ENCODE measurements at places on chromosomes 7 and 10.

GRCh38 chr10:110321869-110322620, 17.3 kb upstream of the SMNDC1 start:
- DNase-seq: no peak

DNA sequence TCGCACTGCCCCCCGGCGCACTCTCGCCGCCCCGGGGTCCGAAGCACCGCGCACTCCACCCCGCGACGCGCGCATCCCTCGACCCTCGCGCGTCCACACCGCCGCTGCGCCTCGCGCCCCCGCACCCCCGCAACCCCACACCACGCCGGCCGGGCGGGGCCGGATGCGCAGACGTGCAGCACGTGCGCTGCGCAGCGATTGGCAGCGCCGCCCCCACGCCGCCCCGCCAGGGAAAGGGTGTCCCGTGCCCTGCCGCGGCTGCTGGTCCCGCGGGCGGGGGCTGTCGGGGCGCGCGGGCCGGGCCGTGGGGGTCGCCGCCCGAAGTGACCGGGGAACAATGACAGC, 53.7 kb upstream of the KDM7A start:
- peak; percentile 20 for DNase-seq

GRCh38 chr7:140673063-140673773, 473 bp downstream of the ADCK2 start:
- peak; percentile 52 for DNase-seq

DNA sequence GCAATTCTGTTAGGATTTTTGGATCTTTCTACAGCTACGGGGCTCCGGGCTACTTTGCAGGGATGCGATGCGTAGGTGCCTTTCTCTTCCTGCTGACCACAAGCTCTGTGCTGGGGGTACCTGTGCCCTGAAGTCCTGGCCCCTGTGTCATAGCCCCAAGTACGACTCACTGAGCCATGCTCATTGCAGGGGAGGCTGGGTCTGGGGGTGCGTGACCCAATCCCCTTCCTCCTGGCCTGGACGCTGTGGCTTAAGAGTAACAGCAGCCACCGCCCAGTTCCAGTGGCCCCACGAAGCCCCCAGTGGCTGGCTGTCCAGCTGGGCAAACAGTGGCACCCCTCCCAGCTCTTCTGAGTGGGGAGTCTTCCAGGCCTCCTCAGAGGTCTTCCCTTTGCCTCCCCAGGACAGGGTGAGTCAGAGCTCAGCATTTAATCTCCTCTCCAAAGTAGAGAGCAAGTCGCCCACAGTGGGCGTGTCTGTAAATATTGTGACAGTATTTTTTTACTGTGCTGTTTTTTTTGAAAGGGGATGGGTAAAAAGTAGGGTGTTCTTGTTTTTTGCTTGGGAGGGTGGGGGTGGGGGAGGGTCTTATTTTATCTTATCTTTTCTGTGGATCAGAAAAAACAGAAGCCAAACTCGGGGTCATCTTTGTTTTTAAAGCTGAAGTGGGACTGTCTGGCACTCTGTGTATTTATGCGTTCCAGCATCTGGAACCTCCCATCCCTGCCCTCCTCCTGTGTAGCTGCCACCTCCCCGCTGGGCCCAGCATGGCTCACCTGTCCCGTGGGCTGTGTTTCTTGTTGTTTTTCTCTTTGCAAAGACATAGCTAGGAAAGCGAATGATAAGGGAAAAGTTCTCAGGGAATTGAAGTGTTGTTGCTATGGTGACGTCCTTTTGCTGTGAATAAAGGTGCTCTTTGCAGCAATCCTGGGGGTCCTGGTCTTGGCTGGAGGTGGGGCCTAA, 8.2 kb downstream of the LFNG start:
- DNase-seq: no peak

DNA sequence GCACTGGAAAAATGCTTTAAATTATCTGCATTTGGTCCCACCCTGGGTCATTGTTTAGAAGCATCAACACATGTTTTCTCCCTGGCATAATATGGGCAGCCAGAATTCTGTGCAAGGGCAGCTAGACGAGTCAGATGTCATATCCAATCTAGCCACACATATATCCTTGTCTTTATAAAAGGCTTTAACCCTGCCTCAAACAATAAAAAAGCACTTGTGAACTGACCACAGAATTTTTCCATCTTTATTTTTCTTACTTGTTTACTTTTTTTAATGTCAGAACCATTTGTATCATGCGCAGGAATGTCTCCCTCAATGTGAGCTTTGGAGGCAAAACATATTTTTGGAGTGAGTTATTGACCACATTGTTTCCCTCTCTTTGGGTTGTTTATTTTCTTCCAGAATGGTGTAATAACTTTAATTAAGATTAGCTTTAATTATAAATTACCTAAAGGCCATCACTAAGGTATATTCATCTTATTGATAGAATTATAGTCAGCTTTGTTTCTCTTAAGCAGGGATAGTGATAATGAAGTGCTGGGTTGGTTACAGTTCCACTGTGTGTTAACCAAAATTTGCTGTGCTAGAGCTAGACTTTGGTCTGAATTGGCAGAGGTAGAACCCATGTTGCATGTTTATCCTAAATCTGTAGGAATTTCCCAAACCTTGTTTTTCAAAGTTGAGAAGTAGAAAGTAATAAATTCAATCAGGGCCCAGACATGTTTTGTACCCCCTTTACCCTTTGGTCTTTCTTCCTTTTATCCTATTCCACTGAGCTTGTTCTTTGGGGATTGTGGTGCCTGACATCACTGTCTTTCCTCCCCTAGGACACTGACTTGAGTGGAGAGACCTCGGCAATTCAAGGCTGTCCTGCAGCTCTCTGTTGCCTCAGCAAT, 1078.4 kb downstream of the KCNMA1 start:
- no peak for DNase-seq

DNA sequence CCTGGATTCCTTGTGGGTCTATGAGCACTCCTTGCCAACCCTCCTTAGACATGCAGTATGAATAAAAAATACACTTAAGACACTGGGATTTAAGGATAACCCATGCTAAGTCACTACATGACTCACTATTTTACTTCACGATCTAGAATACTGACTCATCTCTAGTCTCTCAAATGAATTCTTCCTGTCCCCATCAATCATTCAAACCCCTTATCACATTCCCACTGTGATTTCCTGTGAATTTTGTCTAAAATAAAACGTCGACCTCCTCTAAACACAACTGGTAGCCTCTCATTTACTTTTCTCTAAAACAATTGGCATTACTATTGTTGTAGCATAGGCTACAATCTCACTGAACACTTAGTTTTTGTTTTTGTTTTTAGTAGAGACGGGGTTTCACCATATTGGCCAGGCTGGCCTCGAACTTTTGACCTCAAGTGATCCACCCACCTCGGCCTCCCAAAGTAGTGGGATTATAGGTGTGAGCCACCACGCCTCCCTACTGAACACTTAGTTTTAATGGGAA, 3.9 kb upstream of the IQUB start:
- no peak for DNase-seq

DNA sequence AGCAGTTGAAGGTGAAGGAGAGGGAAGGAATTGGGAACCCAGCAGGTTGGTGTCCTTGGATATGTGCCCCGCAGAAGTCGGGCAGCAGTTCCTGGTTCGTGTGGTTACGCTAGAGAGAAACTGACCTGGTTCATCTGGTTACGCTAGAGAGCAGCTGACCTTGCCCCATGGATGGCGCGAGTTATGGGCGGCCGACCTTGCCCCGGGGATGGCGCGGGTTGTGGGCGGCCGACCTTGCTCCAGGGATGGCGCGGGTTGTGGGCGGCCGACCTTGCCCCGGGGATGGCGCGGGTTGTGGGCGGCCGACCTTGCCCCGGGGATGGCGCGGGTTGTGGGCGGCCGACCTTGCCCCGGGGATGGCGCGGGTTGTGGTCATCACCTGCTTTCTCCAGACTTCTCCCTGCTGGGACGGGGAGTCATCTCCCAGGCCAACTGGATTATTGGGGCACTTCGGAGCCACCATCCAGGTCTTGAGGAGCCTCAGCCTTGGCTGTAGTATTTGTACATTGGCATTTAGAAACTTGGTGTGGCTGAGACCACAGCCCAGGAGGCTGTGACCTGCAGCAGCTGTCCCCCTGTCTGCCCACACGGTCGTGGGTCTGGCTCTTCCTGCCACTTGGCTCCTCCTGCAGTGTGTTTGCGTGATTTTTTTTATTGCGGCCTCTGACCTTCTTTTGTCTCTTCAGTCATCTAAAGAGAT, 6.1 kb downstream of the GET4 start:
- no peak for DNase-seq

GRCh38 chr10:4243651-4244050, 458.6 kb upstream of the KLF6 start:
- DNase-seq: no peak

- no peak for DNase-seq
These were observed 765.1 kb upstream of the POM121L12 start for GRCh38 chr7:52270301-52270700.

DNA sequence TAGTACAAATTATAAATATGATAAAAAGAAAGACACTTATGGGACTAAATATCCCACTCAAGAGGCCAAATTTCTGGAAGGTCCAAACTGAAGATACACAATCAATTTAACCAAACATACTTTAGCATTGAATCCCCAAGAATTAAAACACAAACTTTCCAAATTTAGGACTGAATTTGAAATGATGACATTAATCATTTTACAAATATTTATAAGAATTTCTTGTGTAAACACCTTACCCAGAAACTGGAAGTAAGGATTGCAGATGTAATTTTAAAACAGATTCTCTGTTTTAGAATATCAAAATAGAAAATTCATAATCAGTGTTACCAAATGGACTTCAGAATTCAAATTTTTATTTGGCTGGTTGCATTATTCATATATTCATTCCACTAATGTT, 588.2 kb upstream of the KCND2 start:
- DNase-seq: no peak

- DNase-seq: no peak
These were observed 34.5 kb downstream of the PPIF start for GRCh38 chr10:79381804-79382221.

- no peak for DNase-seq
These were observed 567.3 kb upstream of the GHITM start for GRCh38 chr10:83572036-83572435.

DNA sequence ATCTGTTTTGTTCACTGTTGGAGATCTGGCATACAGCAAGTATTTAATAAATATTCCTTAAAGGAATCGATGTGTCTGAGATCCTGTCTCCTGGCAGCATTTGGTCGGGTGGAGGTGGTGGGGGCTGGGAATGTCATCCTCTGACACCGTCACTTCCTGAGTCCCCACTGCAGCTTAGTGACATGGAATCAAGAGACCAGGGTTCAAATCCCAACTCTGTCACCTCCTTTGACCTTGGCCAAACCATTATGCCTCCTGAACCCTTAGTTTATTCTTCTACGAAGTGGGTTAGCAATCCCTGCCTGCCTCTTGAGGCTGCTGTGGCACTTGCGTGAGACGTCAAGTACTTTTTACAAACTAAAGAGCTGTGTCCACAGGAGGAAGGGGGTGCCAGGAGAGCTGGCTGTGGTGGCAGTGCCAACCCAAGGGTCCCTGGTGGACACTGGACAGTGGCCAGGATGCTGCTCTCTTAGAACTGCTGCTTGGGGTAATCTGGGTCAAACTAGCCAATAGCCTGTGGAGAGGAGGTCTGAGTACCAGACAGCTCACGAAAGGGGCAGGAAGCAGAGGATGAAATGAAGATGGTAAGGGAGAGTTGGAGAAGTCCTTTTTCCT, 8.0 kb upstream of the ZMIZ1 start:
- DNase-seq: no peak

GRCh38 chr7:16801111-16801542, 3.7 kb downstream of the AGR2 start:
- DNase-seq: peak; percentile 80

DNA sequence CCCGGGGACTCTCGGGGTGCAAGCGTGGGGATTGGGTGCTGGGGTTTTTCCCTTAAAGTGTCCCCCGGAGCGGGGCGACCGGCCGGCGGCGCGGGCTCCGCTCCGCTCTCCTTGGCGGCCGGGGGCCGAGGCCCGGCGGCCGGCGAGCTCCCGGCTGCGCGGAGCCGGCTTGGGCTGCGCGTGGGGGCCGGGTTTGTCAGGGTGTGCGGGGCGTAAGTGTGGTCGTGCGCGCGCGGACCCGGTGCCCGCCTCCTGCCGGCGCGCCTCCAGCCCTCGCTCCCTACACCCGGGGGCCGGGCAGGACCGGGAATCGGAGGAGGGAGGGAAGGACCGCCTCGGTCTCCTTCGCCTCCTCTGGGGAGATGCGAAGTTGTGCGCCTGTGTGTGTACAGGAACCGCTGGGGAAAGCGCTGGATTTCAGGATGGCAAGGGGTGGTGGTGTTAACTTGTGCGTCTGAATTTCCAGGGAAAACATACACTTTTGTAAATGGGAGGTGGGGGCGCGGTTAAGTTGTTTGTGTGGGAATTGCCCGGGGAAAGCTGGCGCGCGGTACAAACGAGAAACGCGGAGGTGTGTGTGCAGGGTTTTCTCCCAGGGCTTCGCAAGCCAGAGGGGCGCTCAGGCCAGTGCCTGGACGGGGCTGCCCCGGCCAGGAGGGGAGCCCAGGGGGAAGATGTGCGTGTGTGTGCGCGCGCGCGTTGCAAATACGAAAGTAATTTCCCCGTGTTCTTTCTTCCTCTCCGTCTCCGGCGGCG, 737 bp downstream of the ZMIZ1 start:
- peak; percentile 44 for DNase-seq

DNA sequence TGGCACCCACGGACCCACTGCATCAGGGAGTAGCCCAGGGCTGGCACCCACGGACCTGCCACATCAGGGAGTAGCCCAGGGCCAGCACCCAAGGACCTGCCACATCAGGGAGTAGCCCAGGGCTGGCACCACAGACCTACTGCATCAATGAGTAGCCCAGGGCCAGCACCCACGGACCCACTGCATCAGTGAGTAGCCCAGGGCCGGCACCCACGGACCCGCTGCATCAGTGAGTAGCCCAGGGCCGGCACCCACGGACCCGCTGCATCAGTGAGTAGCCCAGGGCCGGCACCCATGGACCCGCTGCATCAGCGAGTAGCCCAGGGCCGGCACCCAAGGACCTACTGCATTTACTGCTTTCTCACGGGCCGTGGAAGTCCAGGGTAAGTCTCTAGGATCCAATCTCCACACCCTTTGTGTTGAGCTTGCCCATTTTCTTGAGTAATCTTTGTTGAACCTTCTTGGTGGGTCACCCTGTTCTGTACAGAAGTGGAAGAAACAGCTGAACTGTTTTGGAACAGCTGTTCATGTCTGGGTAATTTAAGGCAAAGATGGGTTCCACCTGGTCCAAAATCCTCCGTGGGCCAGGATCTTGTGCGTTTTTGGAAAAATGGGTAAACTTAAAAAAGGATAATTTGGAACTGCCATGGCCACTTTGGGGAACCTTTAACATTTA, 69.0 kb downstream of the VIPR2 start:
- no peak for DNase-seq

DNA sequence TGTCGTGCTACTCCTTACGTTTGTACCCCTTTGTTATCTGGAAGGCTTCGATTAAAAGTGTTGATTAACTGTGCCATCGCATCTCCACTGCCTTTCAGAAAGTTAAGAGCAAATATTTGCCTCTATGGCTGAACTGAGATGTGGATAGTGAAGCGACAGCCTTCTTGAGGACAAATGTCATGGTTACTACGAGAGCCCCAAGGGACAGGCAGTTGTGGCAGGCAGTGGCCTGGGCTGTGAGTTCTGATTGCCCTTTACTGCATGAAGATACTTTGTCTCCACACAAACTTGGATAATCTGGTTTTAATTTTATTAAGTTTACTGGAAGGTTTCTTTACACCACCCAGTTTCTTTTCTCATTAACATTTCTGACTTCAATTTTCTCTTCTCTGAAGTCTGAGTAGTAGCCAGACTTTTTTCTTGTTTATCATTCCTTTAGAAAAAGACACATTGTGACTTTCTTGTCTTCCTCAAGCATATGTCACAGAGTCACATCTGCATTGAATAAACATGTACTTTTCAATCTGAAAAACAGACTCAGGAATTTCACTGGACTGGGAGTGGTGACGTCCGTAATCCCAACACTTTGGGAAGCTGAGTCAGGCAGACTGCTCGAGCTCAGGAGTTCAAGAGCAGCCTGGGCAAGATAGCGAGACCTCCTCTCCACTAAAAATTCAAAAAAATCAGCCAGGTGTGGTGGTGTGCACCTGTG, 1.5 kb downstream of the TAS2R41 start:
- no peak for DNase-seq

Measured in NCI-H82 (cell line).